ENCODE measurements at places on chromosomes 2 and 18.

DNA sequence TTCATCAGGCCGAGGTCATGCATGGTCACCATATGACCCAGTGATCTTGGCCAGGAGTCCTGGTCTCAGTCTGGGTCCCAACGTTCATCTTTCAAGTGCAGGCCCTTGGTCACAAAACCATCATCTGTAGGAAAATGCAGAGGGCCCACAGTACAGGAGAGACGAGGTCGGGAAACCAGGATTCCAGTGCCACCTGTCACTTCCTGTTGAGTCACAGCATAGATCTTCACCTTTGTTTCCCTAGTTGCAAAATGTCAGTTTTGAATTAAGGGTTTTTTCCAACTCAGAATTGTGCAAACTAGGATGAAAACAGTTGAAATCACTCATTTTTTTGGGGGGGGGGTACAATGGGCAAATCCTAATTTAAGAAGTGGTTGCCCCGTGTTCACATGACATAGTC is 162.2 kb downstream of the INSIG2 start:
- DNase-seq = no peak

DNA sequence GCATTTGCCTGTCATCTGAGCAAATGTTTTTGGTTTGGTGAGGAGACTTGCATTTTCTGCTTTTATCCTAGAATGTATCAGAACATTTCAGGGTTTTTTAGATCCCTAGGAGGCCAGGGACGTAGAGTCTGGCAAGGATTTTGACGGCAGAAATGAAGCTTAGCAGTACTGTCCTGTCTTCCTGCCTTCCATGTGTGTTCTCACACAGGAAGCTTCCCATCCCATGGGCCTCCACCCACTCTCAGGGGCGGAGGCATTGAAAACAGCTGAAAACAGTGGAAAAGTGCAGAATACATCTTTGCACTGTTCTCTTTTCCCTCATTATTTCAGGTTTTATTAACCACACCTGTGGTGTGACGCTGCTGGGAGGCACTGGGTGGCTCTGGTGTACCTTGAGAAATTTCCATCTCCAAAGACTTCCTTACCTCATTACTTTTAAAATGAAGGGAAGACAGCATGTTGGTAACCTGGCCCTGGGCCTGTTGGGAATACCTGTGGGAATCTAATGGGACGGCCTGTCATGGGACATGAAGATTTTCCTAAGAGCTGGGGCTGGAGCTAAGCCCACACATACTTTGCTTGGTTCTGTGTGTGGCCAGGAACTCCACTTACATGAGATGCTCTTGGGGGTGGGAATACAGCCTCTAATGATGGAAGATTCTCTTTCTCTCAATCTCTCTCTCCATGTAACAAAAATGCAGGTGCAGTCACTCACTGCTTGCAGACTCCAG is 20.5 kb downstream of the PCARE start:
- DNase-seq = no peak

- no peak for DNase-seq
Measured at GRCh38 chr2:85589982-85590791, 5.4 kb upstream of the RNF181 start.

DNA sequence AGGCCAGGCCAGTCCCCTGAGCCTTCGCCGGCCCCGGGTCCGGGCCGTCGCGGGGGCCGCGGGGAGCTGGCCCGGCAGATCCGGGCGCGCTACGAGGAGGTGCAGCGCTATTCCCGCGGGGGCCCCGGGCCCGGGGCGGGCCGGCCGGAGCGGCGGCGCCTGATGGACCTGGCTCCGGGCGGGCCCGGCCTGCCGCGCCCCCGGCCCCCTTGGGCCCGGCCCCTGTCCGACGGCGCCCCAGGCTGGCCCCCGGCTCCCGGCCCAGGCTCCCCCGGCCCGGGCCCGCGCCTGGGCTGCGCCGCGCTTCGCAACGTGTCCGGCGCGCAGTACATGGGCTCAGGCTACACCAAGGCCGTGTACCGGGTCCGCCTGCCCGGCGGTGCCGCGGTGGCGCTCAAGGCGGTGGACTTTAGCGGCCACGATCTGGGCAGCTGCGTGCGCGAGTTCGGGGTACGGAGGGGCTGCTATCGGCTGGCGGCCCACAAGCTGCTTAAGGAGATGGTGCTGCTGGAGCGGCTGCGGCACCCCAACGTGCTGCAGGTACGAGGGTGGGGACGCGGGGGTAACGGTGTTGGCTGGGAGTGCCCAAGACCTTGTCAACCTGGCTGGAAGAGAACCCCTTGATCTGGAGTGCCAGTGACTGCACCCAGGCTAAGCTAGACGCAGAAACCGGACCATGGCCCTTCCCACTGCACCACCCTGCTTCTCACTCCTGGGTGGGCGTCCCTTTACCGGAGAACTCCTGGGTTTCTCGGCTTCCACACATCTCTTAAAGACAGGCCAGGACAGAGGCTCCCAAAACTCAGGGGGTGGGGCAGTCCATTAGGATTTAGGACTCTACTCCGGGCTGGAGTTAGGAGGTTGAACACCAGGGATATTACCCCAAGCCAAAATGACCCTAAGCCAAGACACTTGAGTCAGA is 739 bp downstream of the PKDCC start:
- no peak for DNase-seq

- no peak for DNase-seq
Measured at GRCh38 chr2:164205347-164205746, 415.9 kb downstream of the GRB14 start.

DNA sequence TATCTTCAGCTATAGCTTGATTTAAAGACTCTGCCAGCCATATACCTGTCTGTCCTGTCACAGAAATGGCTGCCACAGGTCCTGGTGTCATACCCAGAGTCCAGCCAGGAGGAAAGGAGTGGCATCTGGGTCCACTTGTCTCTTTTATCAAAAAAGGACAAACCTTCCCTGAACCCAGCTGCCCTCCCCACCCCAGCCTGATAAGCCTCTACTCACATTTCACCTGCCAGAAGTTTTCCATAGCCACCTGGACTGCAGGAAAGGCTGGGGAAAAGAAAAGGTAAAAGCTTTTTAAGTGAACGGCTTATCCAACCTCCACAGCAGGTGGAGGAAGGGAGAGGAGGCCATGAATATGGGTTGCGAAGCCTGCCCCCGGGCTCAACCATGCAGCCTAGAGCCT is 32.8 kb downstream of the TMEM163 start:
- no peak for DNase-seq

- DNase-seq = no peak
Measured at GRCh38 chr18:70158992-70159717, 46.3 kb downstream of the RTTN start.

GRCh38 chr2:180325416-180326120 is 318.5 kb upstream of the CWC22 start:
- no peak for DNase-seq

- DNase-seq = no peak
Measured at GRCh38 chr2:48131539-48132270, 225.4 kb upstream of the FBXO11 start.

- no peak for DNase-seq
Measured at GRCh38 chr18:6781142-6781714, 51.7 kb downstream of the ARHGAP28 start.

DNA sequence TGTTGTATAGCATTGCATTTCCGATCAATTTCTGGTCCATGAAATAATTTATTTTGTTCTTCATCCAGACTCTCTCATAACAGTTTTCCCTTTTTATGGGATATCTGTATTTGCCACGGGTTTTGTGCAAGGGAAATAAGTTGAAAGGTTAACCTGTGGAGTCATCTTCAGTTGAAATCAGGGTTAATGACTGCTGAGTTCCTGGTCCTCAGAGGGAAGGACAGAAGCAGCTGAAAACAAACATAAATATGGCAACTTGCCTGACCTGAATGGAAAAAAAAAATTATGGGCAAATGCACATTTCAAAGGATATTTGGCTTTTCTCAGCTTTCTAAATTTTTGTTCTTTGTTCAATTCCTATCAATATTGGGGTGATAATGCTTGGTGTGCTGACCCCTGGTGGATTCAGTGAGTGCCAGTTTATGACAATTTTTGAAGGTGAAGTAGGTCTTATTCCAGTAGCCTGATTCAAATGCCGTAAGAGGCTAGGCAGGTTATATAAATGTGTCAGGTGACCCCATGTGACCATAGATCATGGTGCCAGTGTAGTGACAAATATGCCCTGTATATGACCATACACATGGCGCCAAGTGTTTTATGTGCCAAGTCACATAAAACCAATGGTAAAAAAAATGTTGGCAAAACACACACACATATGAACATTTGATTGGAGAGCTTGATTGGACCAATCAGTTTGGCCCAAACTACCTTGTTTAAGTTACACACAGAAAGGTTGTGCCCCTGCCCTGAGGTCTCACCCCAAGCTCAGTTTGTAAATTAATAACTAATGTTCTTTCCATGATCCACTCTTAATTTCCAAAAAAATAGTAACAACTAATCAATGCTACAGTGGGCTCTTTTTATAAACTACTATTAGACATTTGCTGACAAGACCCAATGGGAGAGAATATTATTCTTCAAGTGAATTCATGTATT is 47.6 kb upstream of the FAM124B start:
- no peak for DNase-seq
